ENCODE measurements at places on chromosomes 2 and 18.
A peak's percentile ranks its signal among the peaks of the same experiment; 100 is the strongest.

- peaks cover 16% of the 10 kb centered on the region for H3K4me1 ChIP-seq
- peaks cover 13% of the 10 kb centered on the region for H3K36me3 ChIP-seq
- peak overlapping the region; percentile 93 for H3K27ac ChIP-seq
- no peak for DNase-seq
These were observed 63.6 kb downstream of the SLC35F5 start for GRCh38 chr2:113692698-113693428.

GRCh38 chr2:26532301-26533250, 54.7 kb upstream of the OTOF start:
- H3K27me3 ChIP-seq, result peaks cover 29% of the 10 kb centered on the region
- no peak overlapping the region for H3K4me3 ChIP-seq
- no peak for DNase-seq
- H3K36me3 ChIP-seq, result peaks cover 2% of the 10 kb centered on the region

DNA sequence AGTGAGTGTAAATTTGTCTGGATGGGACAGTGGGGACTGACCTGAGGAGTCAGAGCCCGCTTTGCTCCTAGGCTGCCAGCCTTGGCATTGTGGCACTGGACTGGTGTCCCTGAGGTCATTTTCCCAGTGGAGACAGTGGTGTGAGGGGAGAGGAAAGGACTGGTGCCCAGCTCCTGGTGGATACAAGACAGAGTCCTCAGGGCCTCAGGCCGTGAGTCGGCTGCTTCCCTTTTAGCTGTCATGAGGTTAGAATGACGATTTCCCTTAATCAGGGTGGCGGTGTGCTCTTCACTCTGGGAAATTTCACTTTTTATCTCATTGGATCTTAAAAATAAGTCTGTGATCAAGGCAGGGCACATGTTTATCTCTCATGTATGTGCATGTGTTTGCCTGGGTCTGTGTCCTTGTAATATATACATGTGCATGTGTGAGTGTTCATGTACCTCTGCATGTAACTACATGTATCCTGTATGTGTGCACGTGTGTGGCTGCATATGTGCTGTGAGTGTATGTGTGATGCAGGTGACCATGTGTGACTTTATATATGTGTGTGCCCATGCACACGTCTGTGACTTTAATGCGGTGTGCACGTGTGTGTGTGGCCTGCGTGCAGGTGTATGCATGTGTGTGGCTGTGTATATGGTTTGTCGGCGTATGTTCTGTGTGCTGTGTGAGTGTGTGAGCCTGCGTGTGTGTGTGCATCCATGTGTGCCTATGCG, 55.7 kb downstream of the GLI2 start:
- DNase-seq, result no peak
- H3K27me3 ChIP-seq, result peaks cover 6% of the 10 kb centered on the region
- no peaks in the 10 kb centered on the region for H3K4me1 ChIP-seq
- H3K4me3 ChIP-seq, result no peak overlapping the region
- H3K27ac ChIP-seq, result no peak overlapping the region
- H3K36me3 ChIP-seq, result no peaks in the 10 kb centered on the region

GRCh38 chr2:53252115-53252514, 515.5 kb upstream of the CHAC2 start:
- no peak overlapping the region for H3K4me3 ChIP-seq
- no peaks in the 10 kb centered on the region for H3K27me3 ChIP-seq
- H3K36me3 ChIP-seq, result no peaks in the 10 kb centered on the region

DNA sequence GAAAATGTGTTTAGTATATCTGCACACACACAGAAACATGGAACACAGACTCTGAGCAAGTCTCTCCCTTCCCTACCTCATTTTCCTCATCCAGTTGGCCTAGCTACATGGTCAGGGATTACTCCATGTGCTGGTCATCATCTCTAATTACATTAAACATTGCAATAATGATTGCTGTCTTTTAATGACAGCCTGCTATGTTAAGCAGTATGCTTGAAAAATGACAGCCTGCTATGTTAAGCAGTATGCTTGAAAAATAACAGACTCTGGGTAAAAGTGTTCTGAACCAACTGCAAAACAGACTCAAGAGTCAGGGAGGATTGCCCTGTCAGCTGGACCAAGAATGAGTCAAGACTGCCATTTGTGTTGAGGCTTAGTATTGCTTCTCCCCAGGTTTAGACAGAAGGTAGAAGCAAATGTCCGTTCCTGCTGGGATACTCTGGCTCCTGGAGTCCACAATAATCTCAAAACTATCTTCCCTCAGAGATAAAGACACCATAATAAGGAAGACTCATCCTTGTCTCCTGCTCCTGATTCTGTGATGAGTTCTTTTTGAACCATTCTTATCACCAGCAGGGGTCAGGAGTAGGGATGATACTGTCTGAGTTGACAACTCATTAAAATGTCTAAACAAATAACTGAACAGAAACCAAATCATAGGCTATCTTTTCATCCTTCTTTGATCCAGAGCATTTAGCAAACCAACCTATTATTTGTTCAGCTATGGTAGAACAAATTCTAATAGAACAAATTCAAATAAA, 57.7 kb downstream of the CCDC93 start:
- H3K27me3 ChIP-seq, result no peaks in the 10 kb centered on the region
- H3K4me3 ChIP-seq, result no peak overlapping the region
- no peak for DNase-seq

DNA sequence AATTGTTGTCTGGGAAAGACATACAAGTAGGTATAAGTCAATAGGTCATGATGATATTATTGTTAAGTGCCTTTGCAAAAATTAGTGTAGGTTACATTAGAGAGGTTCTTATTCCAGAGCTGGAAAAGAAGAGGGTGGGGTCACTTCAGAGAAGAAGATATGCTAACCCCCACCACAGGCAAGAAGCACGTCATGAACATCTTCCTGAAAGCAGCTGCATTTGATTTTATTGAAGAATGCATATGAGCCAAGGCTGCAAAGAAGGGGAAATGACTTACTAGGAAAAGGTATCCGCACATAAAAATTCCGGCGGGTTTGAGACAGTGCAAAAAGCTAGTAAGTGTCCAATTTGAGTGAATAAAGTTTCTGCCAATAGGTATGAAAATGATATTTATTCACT, 195.3 kb upstream of the CDH2 start:
- no peak overlapping the region for H3K4me3 ChIP-seq
- no peaks in the 10 kb centered on the region for H3K27me3 ChIP-seq
- no peak overlapping the region for H3K27ac ChIP-seq
- no peaks in the 10 kb centered on the region for H3K4me1 ChIP-seq

GRCh38 chr2:8329660-8330622, 351.9 kb upstream of the ID2 start:
- H3K36me3 ChIP-seq, result no peaks in the 10 kb centered on the region
- DNase-seq, result no peak
- peaks cover 27% of the 10 kb centered on the region for H3K4me1 ChIP-seq
- H3K4me3 ChIP-seq, result peak overlapping the region; percentile 51
- H3K27me3 ChIP-seq, result no peaks in the 10 kb centered on the region

GRCh38 chr2:168145011-168145410, 102.4 kb downstream of the STK39 start:
- DNase-seq, result no peak
- no peaks in the 10 kb centered on the region for H3K27me3 ChIP-seq

DNA sequence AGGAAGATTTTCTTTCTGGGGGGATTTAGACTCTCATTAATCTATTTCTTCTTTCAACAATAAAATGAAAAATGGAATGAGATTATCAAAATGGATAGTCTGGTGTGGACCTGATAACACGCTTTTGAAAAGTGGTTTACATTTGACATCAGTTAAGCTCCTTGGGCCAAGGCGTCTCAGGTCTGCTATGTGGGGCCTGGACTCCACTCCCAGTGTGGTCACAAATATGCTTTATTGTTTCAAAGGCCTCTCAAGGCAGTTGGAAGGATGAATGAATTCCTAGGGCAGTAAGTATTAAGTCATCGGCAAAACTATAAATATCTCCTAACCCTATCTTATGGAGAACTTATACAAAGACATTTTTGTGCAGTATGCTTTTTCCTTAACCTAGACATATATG, 74.5 kb downstream of the ETAA1 start:
- peaks cover 4% of the 10 kb centered on the region for H3K27me3 ChIP-seq
- no peak overlapping the region for H3K27ac ChIP-seq
- H3K36me3 ChIP-seq, result no peaks in the 10 kb centered on the region
- DNase-seq, result no peak

DNA sequence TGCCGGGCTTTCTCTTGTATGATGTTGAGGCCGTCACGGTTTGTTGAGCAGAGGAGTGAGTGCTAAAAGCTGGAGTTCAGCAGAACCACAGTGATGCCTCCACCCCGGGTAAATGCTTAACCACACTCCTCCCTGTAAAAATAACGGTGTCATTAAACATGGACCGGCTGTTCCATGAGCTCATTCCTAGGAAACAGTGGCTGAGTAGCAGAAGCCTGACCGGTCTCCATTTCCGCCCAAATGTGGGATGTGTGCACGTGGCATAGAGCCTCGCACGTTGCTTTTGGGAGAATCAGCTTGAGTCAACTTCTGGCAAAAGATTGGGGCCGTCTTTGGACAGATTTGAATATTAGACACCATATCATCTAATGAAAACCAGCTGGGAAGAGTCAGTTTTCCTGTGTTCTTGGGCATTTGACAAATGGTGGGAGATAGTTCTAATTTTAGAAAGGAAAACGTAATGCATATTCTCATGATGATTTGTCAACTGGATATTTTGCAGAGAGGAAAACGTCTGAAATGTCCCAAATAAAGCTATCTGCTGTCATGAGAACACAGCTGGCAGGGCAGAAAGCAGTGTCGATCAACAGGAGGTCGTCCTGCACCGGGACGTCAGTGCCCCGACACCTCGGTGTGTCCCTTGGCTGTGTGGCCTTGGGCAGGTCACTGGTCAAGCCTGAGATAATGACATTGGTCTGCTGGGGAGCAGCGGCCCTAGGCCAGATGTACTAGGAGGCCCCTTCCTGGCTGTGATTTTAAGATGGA, 42.4 kb downstream of the LRRFIP1 start:
- H3K4me3 ChIP-seq, result no peak overlapping the region
- H3K27me3 ChIP-seq, result peaks cover 30% of the 10 kb centered on the region
- H3K27ac ChIP-seq, result no peak overlapping the region
- peaks cover 26% of the 10 kb centered on the region for H3K4me1 ChIP-seq
- no peak for DNase-seq

DNA sequence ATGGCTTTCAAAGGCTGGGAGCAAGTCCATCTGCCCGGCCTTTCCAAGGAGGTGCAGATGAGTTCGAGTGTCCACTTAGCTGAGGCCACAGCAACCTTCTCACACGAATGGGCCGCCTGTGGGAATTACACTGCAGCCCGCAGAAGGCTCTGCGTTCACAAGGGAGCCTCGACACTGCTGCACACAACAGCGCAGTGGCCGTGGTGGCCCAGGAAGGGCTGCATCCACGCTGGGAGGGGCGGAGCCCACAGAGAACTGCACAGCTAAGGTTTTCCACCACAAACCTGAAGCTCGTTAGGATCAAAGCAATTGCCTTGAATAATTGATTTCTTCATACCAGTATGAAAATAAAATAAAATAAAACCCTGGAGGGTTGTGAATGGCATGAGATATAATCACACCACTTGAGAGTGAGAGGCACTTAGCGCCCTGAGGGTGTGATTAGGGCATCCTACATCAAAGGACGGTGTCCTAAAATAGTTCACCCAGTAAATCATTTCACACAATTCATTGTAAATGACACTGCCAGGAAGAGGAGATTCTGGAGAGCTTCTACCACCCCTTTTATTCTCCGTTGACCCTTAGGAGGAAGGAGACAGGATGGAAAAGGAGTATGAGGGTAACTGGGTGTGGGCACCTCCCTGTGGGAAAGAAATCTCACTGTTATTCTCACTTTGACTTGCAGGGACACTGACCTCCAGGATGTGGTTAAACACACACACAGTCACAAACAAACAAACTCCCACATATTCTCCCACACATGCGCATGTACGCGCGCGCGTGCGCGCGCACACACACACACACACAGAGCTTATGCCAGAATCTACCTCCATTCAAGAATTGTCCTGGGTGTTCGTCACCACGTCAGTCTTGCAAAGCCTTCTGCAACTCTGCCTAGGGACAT, 256.6 kb upstream of the ID2 start:
- peaks cover 17% of the 10 kb centered on the region for H3K36me3 ChIP-seq
- peak overlapping the region; percentile 44 for H3K27ac ChIP-seq
- peaks cover 35% of the 10 kb centered on the region for H3K4me1 ChIP-seq
- no peak for DNase-seq
- peak overlapping the region; percentile 57 for H3K4me3 ChIP-seq

GRCh38 chr2:219417374-219417773, 803 bp upstream of the DES start:
- H3K36me3 ChIP-seq, result no peaks in the 10 kb centered on the region
- H3K4me3 ChIP-seq, result no peak overlapping the region
- no peak overlapping the region for H3K27ac ChIP-seq
- H3K4me1 ChIP-seq, result peaks cover 3% of the 10 kb centered on the region

- H3K4me3 ChIP-seq, result no peak overlapping the region
- no peaks in the 10 kb centered on the region for H3K27me3 ChIP-seq
- peaks cover 3% of the 10 kb centered on the region for H3K36me3 ChIP-seq
- H3K27ac ChIP-seq, result no peak overlapping the region
These were observed 68.3 kb upstream of the ACYP2 start for GRCh38 chr2:54047091-54047490.

Measured in effector memory CD8-positive, alpha-beta T cell (primary cell).